ENCODE measurements at places on chromosomes 6 and 20.

GRCh38 chr6:32642720-32643106 is 5.5 kb downstream of the HLA-DQA1 start:
- DNase-seq, result no peak

GRCh38 chr20:60361761-60362395 is 403.7 kb downstream of the CDH26 start:
- DNase-seq, result no peak

- DNase-seq, result no peak
Measured at GRCh38 chr6:79707621-79708020, 76.5 kb downstream of the SH3BGRL2 start.

GRCh38 chr6:55604021-55604420 is 25.0 kb upstream of the HMGCLL1 start:
- DNase-seq, result no peak

DNA sequence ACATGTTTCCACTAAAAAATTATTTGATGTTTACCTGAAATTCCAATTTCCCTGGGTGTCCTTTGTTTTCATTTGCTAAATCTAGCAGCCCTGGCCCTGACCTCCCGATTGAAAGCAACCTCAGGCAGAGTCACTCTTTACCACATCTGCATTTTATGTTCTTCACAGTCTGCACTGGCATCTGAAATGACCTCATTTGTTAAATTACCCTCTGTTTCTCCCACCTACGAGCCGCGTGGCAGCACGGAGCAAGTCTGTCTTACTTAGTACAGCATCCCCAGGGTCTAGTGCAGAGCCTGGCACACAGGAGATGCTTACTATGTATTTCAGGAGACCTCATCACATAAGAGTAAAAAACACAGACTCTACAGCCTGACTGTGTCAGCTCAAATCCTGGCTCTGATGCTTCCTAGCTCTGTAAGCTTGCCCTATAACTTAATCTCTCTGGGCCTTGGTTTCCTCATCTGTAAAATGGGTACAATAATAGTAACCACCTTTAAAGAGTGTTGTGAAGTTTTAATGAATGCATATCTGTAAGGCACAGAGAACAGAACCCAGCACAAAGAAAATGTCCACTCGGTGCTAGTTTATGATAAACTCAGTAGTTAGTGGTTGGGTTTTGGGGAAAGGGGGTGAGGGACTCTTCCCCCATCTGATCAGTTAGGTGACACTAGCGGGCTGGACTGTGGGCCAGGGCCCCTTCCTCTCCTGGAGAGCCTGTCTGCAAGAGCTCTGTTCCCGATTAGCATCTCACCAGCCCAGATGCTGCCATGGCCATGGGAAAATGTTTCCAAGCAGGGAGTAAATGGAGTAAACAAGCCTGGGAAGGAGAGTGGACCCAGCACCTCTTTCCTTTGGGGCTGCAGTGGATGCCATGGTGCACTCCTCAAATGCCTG is 88.2 kb downstream of the PREX1 start:
- DNase-seq, result no peak

DNA sequence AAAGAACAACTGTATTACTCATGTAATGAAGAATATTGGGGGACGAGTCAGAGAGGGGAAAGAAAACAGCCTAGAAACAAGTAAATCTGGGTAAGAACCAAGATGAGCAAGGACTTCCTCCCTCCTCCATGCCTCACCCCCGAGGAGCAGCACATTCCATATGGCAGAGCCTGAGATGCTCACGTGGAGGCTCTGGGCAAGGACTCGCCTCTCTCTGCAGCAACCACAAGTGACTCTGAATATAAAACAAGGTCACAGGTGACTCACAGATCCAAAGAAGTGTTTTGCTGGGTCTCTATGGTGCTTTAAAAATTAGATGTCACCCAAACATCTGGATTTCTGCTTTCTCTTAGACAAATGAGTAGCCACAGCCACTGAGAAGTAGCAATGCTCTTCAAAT is 453.0 kb upstream of the SULF2 start:
- DNase-seq, result no peak

GRCh38 chr6:146857980-146858347 is 259.2 kb downstream of the ADGB start:
- no peak for DNase-seq

- DNase-seq, result no peak
Measured at GRCh38 chr6:39493174-39493573, 170.7 kb upstream of the KCNK16 start.

DNA sequence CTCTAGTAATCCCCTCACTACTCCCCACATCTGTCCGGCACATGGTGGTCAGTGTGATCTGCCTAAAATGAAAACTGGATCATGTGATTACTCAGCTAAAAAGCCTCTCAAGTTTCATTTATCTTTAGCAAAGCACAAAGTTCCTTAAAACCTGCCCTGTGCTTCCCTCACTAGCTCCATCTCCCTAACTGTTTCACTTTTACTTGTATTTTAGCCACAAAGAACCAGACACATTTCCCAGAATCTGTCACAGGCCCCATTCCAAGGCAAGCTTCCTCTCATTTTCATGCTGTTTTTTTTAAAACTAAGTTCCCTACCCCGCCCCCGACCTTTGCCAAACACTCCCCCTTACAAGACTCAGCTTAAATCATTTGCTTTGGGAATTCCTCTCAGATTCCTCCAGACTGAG is 8.9 kb upstream of the IGF2R start:
- DNase-seq, result no peak

- no peak for DNase-seq
Measured at GRCh38 chr6:73152966-73153757, 72.1 kb downstream of the KHDC1L start.

DNA sequence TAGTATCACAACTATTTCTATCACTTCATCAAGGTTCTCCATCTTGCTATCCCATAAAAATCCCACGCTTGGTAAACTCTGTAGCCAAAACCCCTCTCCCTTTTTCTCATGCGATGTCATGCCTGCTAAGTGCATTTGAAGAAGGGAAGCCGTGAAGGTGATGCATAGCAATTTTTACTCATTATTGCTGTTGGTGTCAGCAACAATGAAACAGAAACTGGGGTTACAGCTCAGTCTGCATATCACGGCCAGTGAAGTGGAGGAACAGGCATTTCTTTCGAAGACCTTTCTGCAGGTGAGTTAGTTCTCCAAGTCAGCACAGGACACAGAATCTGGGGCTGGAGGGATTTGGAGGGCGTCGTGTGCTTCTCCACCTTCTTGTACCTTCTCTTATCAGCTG is 5.8 kb downstream of the UNC93A start:
- DNase-seq, result no peak

GRCh38 chr6:122075917-122076316 is 323.5 kb upstream of the HSF2 start:
- no peak for DNase-seq

DNA sequence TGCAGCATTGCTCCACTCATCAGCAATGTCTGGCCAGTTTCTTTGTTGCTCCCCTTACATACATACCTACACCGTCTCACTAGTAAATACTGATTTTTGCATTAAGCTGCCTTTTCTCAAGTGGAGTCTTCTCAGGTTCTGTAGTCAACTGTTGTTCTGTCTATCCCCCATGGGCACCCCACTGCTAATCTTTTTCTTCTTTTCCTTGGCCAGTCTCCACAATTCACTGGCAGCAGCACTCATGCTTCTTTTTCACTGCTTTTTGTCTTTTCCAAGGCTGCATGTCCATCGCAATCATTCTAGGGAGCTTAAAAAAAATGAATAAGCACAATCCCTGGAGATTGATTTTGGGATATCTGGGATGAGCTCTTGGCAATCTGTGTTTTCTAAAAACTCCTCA is 10.3 kb upstream of the ERVFRD-1 start:
- DNase-seq, result no peak

DNA sequence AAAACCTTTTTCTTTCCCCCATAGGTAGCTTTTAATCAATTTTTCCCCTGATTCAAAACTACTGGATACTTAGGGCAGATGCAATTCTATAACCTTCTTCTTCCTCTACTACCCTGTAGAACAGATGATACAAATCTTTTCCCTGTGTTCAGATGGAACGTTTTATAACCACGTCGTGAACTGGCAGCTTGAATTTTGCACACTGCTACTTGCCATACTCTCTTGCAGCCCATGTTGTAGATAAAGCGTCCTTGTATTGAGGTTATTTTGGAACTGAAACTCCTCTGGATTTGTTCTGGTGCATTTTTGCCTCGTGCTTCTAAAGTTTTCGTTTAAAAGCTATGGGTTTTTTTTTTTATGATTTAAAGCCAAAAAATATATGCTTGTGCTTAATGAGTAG is 440.2 kb downstream of the RFPL4B start:
- no peak for DNase-seq

DNA sequence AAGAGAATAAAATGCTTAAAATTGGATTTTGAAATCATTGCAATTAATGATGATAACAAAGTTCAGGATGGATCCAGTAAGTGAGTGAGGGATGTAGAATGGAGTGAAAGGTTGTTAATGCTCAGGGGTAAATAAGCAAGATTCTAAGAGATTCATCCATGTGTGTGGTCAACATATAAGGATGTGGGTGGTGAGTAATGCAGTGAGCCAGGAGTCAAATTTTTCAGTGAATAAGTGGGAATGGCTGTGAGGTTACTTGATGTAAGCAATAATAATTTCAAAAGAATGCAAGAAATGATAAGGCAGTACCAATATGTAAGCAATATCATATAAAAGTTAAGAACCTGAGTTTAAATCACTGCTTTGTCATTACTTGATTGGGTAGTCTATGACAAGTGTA is 207.5 kb upstream of the ADGRB3 start:
- no peak for DNase-seq

DNA sequence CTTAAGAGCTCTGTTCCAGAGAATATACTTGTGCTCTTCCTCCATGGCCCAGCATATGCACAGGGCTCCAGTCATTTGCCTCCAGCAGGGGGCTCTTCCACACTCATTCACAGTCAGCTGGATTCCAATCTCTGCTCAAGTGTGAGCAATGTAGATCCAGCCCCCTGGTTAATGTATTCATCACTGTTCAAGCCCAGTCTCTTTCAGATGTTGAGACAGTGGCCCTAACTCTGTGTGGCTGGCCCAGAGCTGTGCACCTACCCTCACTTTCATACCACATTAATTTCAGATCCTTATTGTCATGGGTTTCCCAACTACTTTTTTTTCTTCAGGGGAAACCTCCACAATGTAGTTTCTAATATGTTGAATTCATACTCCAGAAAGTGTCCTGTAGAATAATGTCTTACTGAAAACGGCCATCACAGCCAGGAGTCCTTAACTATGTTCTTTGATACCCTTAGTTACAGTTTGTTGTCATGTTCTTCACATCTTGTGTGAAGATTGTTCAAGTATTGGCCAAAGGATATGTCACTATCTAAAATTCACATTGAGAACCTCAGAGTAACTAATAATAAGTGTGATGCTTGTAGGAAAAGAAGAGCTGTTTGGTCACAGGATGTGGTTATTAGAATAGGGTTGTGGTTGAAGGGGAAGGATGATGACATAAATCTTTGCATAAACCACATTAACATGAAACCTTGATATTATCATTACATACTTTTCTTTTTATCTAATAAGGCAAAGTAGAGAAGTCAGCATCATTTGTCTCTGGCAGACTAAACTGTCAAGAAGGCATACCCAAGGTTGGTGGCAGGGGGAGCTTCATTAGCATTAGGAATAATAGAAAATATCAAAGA is 14.4 kb upstream of the HLA-DQA1 start:
- peak; percentile 23 for DNase-seq

DNA sequence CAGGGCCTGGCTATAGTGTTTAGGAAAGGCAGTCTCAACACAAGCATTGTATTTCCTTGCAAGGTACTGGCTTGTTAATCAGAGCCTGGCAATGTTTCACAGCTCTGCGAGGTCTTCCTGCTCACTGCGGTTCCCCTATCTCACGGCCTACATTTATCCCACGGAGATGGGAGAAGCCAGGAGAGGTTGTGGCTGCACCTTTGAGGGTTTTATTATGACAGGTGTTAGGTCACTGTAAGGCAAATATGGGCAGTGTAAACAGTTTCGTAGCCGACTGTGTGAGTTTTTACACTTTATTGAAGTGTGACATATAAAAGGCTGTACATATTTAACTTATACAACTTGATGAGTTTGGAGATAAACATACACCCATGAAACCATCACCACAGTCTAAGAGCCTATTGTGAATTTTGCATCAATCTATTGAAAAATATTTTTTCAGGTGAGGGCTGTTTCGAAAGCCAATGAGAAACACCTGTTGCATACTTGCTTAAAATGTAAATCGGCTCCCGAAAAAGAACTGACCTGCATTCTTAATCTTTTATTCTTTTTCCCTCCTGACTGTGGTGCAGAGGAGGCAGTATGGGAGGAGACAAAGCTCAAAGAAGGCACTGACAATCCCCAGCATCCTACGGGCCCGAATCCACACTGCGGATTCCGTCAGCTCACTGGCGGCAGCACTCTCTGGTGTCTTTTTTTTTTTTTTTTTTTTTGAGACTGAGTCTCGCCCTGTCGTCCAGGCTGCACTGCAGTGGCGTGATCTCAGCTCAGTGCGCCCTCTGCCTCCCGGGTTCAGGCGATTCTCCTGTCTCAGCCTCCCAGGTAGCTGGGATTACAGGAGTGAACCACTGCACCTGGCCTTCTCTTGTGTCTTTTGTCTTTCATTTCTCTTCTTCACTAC is 7.5 kb upstream of the RBM38 start:
- DNase-seq, result no peak

DNA sequence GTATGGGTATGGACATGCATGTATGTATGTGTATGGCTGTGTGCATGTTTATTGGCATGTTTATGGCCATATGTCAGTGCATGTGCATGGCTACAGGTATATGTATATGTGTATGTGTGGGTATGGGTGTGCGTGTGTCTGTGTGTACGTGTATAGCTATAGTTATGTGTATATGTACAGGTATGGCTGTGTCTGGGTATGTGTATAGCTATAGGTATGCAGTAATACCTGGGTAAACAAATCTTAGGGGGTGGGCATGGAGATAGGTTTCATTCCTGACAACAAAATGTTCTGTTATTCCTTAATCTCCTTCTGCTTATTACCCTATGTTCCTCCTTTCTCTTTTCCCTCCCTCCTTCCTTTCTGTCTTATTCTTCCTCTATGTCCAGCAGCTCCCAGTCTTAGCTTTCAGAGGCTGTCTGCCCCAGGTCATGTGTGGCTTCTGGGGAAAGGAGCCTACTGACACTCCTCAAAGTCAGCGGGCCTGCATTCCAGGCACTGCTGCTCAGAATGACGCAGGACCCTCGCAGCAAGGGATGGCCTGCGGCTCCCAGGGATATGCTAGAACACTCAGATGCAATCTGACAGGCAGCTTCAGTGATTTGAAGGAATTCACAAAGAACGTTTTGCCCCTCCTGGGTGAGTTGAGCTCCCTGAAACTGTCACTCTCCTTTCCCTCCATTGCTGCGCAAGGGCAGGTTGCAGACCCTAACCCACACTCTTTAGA is 139.3 kb upstream of the PHACTR1 start:
- no peak for DNase-seq

GRCh38 chr20:57712341-57712740 is 2.5 kb upstream of the PMEPA1 start:
- no peak for DNase-seq

Measured in dermis microvascular lymphatic vessel endothelial cell (primary cell).